ENCODE measurements at places on chromosomes 1 and 21.

DNA sequence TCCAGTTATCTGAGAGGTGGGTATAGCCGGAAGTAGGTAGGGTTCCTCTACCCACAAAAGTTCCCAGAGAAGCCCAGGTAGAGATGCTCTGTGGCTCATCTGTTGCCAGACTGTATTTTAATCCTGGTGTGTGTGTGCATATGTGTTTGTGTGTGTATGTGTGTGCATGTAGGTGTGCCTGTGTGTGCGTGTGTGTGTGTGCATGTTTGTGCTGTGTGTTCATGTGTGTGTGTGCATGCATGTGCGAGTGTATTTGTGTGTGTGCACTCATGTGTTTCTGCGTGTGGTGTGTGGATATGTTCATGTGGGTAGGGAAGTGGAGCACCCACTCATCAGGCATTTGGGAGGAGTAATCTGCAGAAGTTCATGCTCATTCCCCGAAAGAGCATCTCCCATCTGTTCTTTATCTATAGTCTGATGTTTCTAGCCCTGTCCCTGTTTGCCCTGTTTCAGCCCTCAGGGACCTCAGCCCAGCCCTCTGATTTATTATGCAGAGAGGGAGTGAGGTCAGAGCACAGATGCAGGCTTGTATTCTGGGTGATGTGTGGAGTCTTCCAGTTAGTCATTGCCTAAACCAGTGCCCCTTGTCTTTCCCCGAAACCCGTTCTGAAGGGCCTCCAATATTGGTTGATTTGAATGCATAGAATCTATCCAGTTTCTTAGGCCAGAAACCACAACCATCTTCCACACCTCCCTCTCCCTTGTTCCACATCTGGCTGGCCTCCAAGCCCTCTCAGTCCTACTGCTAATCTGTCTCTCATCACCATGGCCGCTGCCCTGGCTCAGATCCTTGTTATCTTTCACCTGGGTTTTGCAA is 69.1 kb downstream of the DISC1 start:
- DNase-seq, result peak; percentile 17

DNA sequence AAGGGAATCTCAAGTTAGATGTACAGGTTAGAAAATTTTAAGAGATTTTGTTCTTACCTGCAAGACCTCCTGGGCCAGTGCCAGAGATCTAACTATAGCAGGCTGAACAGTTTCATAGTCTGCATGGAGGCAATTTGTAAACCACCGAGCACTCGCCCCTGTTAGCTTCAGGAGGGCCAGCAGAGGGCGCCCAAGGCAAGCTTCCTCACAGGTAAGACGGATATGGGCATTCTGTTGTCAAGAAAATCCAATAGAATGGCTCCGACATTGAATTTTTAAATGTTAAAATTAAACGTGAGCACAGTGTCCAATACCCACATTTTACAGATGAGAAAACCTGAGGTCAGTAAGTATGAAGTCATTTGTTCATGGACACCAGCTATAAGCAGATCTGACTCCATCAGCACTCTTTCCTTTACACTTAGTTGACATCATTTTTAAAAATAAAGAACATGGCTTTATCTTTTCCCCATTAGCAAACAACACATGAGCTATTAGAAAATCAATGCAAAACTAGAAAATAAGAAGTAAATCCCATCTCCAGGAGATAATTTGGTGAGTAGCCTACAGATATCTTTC is 2.2 kb downstream of the REG4 start:
- DNase-seq, result peak; percentile 64

DNA sequence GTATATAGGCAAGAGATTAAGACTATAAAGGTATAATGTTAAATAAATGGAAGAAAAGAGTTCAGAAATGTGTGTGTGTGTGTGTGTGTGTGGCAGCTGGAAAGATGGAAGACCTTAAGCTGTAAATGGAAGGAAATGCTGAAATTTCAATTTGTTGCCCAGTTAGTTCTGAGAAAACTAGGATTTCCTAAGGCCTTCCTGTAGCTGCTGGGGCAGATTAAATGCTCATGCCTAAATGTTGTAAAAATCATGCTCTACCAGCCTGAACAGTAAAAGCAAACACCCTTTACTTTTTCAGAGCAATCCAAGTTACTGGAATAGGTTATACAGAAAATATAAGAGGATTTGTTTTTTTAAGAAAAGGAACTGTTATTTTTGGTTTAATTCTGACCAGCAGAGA is 8.3 kb downstream of the ADCY10 start:
- no peak for DNase-seq

GRCh38 chr21:45873418-45873817 is 108.2 kb upstream of the COL6A1 start:
- no peak for DNase-seq

GRCh38 chr1:157142201-157142600 is 4.0 kb upstream of the ETV3 start:
- no peak for DNase-seq

- no peak for DNase-seq
Measured at GRCh38 chr1:177383715-177384114, 213.0 kb downstream of the BRINP2 start.

DNA sequence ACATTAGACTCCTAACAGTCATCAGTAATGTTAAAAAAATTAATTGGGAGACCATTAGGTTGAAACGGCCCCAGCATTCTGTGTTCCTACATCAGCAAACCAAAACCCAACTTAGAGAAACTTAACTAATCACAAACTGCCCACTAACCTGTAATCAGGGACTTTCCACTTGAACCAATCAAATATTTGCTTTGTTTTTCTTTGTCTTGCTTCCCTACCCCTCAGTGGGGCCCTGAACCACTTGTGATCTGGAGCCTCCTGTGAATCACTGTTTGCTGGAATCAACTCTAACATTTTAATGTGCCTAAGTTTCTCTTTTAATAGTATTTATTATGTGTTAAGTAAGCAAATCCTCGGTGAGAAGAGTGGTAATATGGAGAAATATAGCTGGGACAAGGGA is 64.0 kb downstream of the ABCA4 start:
- DNase-seq, result no peak

GRCh38 chr21:45962531-45963231 is 18.9 kb upstream of the COL6A1 start:
- DNase-seq, result no peak

DNA sequence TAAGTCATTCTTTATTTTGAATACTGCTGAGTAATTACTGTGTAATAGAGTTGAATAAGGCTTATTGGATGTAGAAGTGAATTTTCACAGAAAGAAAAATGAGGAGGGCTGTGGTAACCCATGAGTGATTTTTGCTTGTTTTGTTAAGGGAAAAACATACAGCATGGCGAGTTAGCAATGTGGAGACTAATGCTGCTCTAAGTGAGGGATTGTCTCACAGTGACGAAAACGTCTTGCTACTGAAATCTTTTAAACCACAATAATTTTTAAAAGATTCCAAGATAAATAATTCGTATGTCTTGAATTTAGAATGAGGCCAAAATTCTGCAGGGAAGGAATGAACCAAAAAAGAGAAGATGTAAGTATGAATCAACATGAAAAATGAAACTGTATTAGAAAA is 16.2 kb upstream of the PLA2G4A start:
- no peak for DNase-seq

- DNase-seq, result peak; percentile 63
Measured at GRCh38 chr1:56302878-56303277, 276.5 kb downstream of the PLPP3 start.

GRCh38 chr1:54415533-54415932 is 9.3 kb upstream of the SSBP3 start:
- no peak for DNase-seq

- DNase-seq, result no peak
Measured at GRCh38 chr1:169141356-169141755, 34.9 kb downstream of the ATP1B1 start.

- peak; percentile 42 for DNase-seq
Measured at GRCh38 chr1:63119575-63120155, 202.7 kb upstream of the FOXD3 start.

- DNase-seq, result no peak
Measured at GRCh38 chr1:165454091-165454610, 9.2 kb upstream of the RXRG start.

DNA sequence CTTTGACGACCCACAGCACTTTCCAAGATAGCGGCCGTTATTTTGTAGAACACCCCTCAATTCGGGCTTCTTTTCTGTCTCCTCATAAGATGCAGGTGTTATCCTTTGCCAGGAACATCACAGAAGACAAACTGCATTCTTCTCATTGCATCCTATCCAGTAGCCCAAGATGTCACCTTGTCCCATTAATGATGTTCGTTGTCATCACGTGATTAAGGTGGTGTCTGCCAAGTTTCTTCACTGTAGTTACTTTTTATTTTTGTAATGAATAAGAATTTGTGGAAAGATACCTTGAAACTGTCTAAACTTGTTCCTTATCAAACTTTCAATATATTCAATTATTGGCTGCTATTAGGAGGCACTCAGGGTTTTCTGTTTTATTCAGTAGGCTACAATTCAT is 39.4 kb downstream of the GNG4 start:
- no peak for DNase-seq

GRCh38 chr1:164433141-164433817 is 125.7 kb upstream of the PBX1 start:
- DNase-seq, result no peak

DNA sequence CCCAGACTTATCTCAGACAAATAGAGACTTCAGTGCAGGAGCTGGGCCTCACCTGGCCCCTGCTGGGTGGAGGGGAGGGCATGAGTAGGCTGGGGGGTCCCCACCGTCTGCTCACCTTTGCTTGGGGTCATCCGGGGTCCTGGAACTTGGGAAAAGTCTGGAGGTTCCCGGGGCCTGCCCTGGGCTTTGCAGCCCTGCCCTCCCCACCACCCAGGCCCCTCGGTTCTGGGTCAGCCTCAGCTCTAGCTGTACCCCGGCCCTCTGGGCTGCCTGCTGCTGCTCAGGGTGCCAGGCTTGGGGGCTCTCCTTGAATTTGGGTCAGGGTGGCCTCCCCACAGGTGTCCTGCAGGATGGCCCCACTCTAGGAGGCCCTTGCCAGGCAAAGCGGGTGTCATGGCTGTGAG is 2.4 kb upstream of the TMEM52 start:
- no peak for DNase-seq

Data from RPMI7951 (cell line).